ENCODE measurements at places on chromosomes 2 and 18. TPM values are rescaled to one million over a fixed set of nuclear protein-coding genes. Genes with fewer than 3 reads are reported as not detected.

DNA sequence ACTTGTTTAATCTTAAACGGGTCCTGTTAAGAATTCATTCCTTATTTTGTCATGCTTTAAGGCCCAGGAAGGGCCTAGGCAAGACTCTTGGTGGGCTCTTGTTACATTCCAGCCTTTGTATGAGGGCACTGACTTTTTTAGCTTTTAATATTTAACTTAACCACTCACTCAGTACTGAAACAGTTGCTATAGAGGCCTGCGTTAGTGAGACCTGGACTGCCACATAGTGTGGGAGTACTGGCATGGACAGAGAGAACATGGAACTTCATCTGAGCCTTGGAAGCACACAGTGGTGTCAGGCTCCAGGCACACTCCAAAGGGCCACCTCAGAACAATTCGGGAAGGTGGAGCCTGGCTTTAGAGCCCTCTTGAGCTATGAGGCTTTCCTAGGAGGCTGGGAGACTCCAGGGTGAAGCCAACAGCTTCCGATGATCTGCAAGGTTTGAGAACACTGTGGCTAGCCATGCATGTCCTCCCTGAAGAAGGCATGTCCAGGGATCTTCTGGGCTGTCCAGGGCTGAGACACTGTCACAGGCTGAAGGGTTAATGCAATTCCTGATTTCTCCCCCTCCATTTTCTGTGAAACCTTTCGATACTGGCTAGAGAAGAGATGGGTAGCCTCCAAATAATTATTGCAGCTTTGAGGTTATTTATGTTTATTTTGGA is 155.4 kb upstream of the ACAA2 start:
- H3K4me1 ChIP-seq, result no peaks in the 10 kb centered on the region
- DNase-seq, result no peak
- H3K36me3 ChIP-seq, result no peaks in the 10 kb centered on the region
- no peak overlapping the region for H3K27ac ChIP-seq
- no peak overlapping the region for H3K4me3 ChIP-seq

DNA sequence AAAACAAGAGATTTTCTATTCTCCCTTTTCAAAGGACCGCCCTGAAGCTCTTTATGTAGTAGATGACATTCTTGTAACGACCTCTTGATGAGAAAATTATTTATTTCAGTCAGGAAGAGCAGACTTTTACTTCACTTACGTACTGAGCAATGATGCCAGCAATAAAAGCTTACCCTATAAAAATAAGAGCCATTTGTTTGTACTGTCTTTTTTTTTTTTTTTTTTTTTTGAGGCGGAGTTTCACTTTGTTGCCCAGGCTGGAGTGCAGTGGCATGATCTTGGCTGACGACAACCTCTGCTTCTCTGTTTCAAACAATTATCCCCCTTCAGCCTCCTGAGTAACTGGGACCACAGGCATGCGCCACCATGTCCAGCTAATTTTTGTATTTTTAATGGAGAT is 39.2 kb downstream of the CRIM1 start:
- no peak for DNase-seq
- H3K4me3 ChIP-seq, result no peak overlapping the region
- no peaks in the 10 kb centered on the region for H3K27me3 ChIP-seq
- H3K4me1 ChIP-seq, result peaks cover 25% of the 10 kb centered on the region

- no peaks in the 10 kb centered on the region for H3K36me3 ChIP-seq
- no peak for DNase-seq
- no peaks in the 10 kb centered on the region for H3K27me3 ChIP-seq
- H3K4me3 ChIP-seq, result no peak overlapping the region
- H3K27ac ChIP-seq, result no peak overlapping the region
Observed at GRCh38 chr2:234438305-234438977, 58.4 kb downstream of the ARL4C start.

The CYBRD1 gene
- total RNA-seq, result 103 TPM

The KCNJ13 gene
- not detected for total RNA-seq

GRCh38 chr2:42961961-42962360 is 169.6 kb upstream of the HAAO start:
- H3K27ac ChIP-seq, result no peak overlapping the region
- peaks cover 33% of the 10 kb centered on the region for H3K4me1 ChIP-seq
- no peak for DNase-seq
- H3K36me3 ChIP-seq, result no peaks in the 10 kb centered on the region
- no peaks in the 10 kb centered on the region for H3K27me3 ChIP-seq

- H3K4me1 ChIP-seq, result no peaks in the 10 kb centered on the region
- no peaks in the 10 kb centered on the region for H3K36me3 ChIP-seq
- no peak overlapping the region for H3K4me3 ChIP-seq
- H3K27me3 ChIP-seq, result no peaks in the 10 kb centered on the region
Observed at GRCh38 chr2:83565181-83565580, 893.9 kb downstream of the SUCLG1 start.

The EDAR gene
- not detected for total RNA-seq

DNA sequence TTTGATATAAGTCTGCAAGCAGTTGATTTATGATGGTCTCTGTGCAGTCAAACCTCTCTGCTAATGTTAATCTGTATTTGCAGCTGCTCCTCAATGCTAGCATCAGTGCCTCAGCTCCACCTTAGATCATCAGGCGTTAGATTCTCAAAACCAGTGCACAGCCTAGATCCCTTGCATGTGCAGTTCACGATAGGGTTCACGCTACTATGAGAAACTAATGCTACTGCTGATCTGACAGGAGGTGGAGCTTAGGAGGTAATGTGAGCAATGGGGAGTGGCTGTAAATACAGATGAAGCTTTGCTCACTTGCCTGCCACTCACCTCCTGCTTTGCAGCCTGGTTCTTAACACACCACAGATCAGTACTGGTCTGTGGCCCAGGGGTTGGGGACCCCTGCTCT is 18.4 kb downstream of the RBKS start:
- no peaks in the 10 kb centered on the region for H3K4me1 ChIP-seq
- H3K36me3 ChIP-seq, result no peaks in the 10 kb centered on the region
- no peak overlapping the region for H3K4me3 ChIP-seq
- no peaks in the 10 kb centered on the region for H3K27me3 ChIP-seq
- no peak for DNase-seq

The VSNL1 gene
- 0.28 TPM for total RNA-seq

DNA sequence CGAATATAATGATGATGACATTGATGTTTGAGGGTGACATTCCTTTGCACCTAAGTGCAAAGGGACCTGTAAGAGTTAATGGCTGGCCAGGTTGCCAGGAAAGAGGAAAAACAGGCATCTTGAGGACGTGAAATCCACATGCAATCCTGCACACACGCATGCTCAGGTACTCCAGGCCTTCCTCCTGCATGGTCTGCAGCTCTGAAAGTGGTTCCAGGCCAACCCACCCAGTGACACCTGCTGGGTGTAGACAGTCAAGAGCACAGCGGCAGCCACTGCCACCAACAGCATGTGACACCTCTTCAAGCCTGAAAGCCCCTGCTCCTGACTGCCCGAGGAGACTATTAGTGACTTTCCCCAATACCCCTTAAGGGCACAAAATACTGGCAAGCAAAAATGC is 101.6 kb downstream of the PIEZO2 start:
- no peak for DNase-seq
- H3K27me3 ChIP-seq, result no peaks in the 10 kb centered on the region
- peaks cover 8% of the 10 kb centered on the region for H3K4me1 ChIP-seq
- H3K27ac ChIP-seq, result no peak overlapping the region
- H3K4me3 ChIP-seq, result no peak overlapping the region
- H3K36me3 ChIP-seq, result no peaks in the 10 kb centered on the region

The ADGRF3 gene
- not detected for total RNA-seq

DNA sequence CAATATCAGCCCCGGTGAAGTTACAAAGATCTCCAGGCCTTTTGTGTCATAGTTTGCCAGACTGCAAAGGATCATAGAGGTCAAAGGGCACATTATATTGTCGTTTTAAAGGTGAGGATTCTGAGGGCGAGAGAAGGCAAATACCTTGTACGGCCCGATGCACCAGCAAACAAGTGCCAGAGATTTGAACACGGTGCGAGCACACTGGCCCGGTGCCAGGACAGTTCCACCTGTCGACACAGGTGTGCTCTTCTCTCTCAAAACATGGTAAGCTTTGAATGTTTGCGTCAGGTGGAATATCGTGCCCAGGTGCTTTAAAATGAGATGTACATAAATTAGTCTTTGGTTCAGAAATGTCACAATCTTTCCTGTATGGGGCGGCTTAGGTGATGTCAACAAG is 776.1 kb upstream of the ID2 start:
- no peaks in the 10 kb centered on the region for H3K27me3 ChIP-seq
- no peak overlapping the region for H3K27ac ChIP-seq
- no peak overlapping the region for H3K4me3 ChIP-seq
- H3K36me3 ChIP-seq, result no peaks in the 10 kb centered on the region
- no peak for DNase-seq

- H3K4me3 ChIP-seq, result no peak overlapping the region
- H3K4me1 ChIP-seq, result peaks cover 8% of the 10 kb centered on the region
Observed at GRCh38 chr2:9543557-9543956, 12.1 kb downstream of the ADAM17 start.
